Melanocyte of skin (primary cell): ENCODE measurements at places on chromosomes 16 and 17. TPM values are rescaled to one million over a fixed set of nuclear protein-coding genes. Genes with fewer than 3 reads are reported as not detected.

Gene ZG16
- not detected in 2 replicates for total RNA-seq

Gene CHST4
- not detected in 2 replicates for total RNA-seq

Gene ADAMTS18
- total RNA-seq: not detected in 2 replicates

Gene HASPIN
- 6.5 and 7.6 TPM in 2 replicates for total RNA-seq

Gene ARRB2
- total RNA-seq: 8.3 and 11.3 TPM in 2 replicates

Gene SERPINF2
- under 0.01 and 0.46 TPM in 2 replicates for total RNA-seq

Gene GPR139
- not detected in 2 replicates for total RNA-seq
